B cell (primary cell): ENCODE measurements at places on chromosomes 12 and 14.
A peak's percentile ranks its signal among the peaks of the same experiment; 100 is the strongest.

DNA sequence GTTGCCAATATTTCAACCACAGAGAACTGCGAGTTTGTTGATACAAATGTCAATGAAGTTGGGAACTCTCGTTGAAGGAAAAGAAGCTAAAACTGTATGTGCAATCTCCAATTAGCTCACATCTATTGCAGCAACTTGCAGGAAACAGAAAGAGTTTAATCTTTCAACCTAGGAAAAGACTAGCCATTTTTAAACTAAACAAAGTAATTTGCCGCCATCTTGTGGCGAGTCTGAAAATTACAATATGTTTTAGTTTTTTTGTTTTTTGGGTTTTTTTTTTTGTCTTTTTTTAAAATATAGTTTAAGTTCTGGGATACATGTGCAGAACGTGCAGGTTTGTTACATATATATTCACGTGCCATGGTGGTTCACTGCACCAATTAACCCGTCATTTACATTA, 131.2 kb upstream of the FOXG1 start:
- peak; percentile 7 for DNase-seq

DNA sequence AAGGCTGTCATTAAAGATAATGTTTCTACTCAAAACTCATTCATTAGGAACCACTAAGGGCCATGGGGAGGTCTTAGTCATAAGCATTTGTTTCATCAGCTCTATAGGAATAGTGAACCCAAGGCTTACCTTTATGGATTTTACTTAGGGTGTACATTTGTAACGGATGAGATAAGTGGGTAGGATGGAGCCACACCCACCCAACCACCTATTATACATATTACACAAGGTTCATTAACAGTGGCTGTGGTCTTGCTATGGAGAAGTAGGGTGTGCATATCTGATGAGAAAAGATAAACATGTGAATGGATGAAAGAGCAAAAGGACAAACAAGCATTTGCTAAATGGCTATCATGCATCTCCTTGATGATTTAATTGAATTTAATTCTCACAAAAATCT, 39.6 kb upstream of the ITPR2 start:
- DNase-seq, result no peak

GRCh38 chr14:94041551-94042346, 15.6 kb downstream of the OTUB2 start:
- no peak for DNase-seq

DNA sequence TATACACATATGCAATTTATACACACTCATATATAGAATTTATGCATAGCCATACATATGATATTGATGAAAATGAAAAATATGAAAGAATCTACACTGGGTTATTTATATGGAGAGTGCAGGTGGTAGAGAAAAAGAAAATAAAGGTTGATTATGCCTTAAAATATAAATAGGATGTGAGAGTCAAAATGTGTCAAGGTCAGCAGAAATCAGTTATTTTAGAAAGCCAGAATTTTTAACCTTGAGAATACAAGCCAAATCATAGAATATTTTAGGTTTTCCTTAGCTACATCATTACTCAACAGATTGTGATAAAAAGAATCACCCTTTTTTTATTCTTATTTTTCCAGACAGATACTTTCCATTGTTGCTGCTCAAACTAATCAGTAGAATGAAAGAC, 146.2 kb downstream of the SLC6A15 start:
- DNase-seq, result no peak

- no peak for DNase-seq
Observed at GRCh38 chr14:103250874-103251273, 83.2 kb upstream of the EIF5 start.

DNA sequence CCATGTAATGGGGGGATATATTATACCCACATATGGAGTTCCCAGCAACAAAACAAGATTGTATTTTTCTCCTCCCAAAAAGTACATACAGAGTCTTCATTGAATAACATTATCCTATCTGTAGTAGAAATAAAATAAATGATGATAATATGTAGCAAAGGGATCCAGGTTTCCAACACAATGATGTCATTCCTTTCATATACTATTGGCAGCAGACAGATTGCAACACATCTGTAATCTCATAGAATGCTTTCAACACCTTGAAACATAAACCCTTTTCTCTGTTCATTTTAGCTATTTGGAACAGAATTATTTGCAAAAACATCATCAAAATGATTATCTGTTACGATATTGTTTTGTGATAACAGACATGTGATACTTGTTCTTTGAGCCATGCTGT, 317.6 kb downstream of the DPF3 start:
- DNase-seq, result no peak

- no peak for DNase-seq
Observed at GRCh38 chr14:72560889-72561493, 332.9 kb downstream of the DPF3 start.

GRCh38 chr14:68335312-68335711, 457.6 kb downstream of the ZFP36L1 start:
- no peak for DNase-seq

DNA sequence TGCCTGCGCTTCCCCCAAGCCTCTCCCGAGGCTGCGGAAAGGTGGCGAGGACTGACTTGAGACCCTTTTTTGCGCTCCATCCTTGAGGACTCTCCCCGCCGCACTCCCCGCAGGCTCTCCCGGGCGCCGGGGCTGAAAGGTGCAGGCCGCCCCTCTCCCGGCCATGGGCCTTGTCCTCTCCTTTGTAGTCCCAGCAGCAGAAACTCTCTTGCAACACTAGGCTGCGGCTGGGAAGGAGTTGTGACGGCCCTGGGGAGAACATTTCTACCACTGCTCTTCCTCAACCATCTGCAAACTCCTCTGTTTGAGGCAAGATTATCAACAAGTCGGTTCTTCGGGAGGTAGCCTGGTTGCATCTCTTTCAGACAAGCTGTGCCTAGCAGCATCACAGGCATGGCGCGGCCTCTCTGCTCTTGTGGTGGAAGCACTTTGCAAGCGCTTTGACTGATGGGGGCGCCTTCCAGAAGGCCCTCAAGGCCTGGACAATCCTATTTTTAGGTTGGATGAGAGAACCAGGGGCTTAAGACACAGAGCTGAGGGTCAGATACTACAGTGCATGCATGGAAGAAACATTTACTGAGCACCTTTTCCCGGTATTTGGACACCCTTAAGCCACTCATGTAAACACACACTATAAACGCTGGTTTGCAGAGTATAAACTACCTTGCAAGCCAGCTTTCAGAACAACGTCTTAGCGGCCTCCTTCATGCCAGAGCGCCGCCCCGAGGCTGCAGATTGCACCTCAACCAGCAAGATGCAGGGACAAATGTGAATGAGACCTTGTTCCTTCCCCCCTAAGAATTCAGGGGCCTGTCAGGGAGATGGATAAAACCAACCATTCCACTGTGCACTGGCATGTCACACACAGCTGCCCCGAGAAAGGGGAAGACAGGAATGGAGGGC, 1.2 kb upstream of the PRIMA1 start:
- DNase-seq, result no peak

DNA sequence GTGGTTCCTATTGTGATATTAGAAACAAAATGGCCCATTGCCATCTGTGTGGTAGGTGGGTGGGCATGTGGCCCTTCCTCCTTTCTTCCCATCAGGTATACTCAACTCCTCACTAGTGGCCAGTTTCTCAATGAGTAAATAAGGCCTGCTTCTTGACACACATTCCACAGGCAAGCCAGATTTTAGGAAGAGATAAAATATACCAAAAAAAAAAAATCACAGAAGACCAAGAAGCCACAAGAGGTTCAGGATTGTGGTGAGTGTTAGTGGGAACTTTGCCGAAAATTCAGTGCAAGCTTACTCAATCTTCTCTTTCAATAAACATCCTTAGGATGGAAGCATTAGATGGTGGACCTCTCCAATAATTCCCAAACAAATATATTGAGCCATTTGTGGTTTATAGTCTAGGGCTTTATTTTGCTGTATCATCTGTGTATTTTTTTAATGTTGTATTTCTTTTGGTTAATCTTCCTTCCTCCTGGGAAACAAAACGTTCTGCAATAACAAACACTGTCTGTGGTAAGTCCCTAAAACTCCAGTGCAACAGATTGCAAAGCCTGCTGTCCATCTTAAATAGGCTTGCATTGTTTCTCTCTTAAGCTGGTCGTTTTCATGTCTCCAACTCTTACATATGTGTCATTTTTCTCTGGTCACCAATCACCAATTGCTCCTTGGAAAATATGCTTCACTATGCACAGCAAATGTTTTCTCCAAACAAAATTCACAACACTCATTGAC, 289.9 kb upstream of the KITLG start:
- DNase-seq, result no peak

GRCh38 chr12:75389061-75389460, 1.8 kb upstream of the GLIPR1L2 start:
- no peak for DNase-seq

GRCh38 chr12:56678852-56679251, 9.2 kb downstream of the PTGES3 start:
- DNase-seq, result no peak

GRCh38 chr14:102189874-102190273, 50.2 kb downstream of the WDR20 start:
- no peak for DNase-seq

DNA sequence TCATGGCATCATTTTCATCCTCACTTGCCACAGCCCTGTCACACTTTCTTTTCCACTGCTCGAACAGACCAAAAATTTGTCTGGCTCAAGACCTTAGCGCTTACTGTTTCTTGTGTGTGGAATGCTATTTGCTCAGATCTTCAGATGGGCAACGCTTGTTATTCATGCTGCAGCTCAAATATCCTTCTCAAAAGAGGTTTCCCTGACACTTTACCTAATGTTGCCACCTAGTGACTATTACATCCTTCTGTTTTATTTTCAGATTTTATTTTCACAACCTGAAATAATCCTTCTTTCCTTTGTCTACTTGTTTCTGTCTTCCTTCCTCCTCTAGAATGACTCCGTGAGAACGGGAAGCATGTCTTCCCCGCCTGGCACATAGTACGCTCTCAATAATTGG, 5.6 kb downstream of the FBXO33 start:
- DNase-seq, result peak; percentile 21

DNA sequence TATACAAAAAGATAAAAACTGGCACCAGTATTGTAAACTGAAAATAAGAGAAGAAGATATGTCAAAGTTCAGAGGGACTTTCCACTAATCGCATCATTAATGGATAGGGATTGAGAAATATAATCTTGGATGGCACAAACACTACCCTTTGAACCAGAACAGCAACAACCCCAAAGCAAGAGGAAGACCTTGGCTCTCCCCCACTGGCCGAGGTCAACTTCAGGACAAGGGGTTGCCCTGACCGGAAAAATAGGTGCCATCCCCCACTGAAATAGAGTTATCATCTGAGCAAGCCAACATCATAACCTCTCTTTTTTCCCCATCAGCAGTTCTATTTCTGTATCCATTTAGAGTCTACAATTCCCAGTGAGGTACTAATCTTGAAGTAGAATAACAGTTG, 72.4 kb upstream of the PCED1B start:
- no peak for DNase-seq

DNA sequence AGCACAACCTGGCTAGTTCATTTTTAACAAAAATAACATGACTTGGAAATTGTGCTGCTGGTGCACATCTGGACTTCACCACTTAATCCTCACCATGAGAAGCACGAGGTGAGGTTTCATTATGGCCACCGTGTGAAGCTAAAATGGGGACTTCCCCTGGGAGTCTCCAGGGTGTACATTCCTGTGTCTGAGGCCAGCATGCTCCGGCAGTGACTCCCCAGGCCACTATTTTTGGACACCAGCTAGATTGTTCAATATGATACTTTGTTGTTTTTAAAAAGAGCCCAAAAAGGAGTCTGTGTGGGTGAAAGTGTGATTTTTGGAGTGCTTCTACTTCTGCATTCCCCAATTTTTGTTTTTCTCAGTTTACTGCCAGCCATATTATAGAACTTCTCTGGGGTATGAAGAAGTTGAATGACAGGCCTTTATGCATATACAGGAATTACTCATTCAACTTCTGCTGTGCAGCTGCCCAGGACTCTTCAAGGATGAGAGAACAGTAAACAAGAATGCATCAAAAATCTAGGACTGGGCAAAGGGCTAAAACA, 16.9 kb upstream of the AICDA start:
- peak; percentile 16 for DNase-seq

DNA sequence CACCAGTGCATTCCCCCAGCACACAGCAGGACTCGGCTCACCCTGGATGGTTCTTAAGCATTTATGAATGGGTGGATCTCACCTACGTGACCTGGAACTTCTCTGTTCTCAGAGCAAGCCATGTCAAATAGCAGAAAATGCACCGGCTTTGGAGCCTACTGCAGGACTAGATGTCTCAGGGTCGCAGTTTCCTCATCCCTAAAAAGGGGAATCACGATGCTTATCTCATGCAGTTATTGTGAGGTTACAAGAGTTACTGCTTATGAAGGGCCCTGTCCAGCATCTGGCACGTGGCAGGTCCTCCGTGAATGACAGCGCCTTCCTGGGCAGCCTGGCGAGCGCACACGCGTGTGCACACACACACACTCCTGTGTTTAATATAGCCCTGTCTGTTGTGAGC, 128.5 kb downstream of the ETV6 start:
- DNase-seq, result no peak

GRCh38 chr12:44497044-44497443, 379.1 kb downstream of the NELL2 start:
- no peak for DNase-seq

GRCh38 chr12:53324779-53325510, 3.5 kb upstream of the AAAS start:
- peak; percentile 90 for DNase-seq

DNA sequence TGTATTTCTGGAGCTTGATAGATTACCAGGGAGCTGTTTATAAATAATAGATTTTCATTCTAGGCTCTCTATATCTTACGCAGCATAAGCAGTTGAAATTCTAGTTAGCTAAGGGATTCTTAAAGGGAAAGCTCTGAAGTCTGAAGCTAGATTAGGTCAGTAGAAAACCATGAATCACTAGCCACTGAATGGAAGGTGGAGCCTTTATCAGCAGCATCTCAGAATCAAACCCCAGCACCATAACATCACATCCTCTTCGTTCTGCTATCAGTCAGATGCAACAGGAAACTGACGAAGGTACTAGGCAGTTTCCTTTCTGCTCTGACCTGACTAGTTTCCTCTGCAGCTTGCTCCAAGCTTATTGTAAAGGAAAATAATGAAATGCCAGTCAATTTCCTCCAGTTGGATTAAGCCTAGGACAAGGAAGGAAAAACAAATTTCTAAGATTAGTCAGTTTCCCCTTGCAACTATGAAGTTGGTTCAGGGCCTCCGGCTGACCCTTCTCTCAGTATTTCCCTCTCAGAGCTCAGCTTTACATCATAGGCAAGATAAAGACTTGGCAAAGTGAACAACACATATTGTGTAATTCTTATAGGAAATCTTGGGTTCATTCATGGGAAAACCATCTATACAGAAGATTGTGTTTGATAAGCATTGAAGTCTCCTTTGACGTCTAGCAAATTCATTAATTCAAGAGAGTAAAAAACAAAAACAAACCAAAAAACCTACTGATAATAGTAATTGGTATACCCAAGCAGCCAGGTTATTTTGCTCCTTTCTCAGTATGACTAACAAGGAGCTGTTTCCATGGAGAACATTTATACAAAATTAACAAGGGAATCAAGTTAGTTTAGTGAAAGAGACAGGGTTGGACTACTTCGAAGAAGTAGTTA, 43.4 kb upstream of the CFAP54 start:
- DNase-seq, result peak; percentile 54

DNA sequence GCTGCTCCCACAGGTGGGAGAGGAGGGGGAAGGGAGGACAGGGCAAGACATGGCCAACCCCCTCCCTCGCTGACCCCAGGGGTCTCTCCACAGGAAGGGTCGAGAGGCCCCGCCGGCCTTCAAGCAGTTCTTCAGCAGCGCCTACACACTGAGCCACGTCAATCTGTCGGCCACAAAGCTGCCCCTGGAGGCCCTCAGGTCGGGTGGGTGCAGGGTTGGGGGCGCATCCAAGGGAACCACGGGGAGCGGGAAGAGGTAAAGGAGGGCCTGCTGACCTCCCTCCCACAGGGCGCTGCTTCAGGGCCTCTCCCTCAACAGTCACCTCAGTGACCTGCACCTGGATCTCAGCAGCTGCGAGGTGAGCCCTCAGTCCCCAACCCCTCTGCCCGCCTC, 6.1 kb downstream of the CARMIL3 start:
- DNase-seq, result no peak
